Natural killer cell treated with Interleukin-12 subunit alpha and Interleukin-12 subunit beta and Interleukin-15 and Interleukin-18, amount 100 ng/mL, for 72 hours (primary cell): ENCODE measurements at places on chromosomes 7 and 10.

DNA sequence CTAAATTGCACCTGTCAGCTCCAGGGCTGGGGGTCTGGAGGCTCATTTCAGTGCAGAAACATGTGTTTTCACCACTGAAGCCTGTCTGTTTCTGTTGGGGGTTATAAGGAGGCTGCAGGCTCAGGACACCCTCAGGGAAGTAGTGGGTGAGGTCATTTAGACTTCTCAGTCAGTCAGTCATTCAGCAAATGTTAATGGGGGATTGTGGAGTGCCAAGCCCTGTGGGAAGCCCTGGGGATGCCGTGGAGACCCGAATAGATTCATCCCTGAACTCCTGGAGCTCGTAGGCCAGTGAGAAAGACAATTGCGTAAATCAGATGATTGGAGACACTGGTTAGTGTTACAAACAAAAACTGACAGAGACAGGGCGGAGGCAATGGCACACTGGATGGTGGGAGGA, 19.2 kb downstream of the LHPP start:
- DNase-seq = no peak

- no peak for DNase-seq
These were observed 36.5 kb downstream of the XPNPEP1 start for GRCh38 chr10:109886781-109887140.

DNA sequence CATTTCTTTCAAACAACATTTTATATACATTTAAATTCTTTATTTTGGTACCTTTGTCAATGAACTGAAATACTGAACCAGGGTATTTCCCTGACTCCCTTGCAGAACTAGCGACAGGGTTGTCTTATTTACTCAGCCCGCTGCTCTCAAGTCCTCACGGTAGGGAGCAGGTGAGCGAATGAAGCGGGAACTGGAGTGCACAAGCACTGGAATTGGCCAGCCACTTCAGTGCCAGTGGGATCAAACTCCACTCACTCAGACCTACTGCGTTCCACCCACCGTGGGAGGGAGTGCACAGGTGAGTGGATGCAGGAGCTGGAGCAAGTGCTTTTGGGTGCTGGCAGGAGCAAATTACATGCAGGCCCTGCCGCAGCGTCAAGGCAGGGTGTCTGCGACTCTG, 28.1 kb upstream of the NEUROD6 start:
- no peak for DNase-seq

DNA sequence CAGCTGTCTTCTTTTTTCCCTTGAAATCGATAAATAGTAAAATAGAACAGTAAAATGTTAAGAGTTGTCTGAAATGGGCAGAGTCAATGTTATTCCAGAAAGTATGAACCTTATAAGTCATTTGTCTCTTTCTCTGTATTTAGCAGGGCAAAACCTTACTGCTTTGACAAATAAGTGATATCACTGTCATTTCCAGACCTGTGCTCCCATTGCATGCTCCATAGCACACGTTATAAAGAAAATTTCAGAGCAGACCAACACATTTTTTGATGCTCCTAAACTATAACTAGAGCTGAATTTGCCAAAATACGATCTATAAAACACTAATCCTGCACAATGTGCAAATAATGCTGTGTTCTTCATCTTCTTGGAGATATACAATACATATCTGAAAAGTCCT, 1.1 kb downstream of the A1CF start:
- no peak for DNase-seq

DNA sequence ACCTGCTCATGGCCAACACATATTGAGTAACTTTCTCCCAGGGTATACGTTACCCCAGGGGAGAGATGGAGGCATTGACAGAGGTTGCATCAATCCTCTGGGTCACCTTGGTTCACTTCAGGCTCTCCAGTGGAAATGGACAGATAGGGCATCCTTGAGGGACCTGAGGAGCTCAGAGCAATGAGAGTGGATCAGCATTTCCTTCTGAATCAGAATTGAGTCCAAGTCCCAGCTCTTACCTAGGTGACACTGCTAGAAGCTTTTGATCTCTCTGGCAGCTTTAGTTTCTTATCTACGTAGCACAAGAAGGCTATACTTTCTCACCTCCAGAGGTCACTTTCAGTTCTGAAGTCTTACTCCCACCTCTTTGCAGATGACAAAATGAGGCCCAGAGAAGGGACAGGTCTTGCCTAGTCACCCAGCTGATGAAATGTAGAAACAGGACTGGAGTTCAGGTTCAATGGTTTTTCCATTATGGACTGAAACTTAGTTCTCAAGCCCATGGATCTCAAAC, 35.2 kb downstream of the PANK1 start:
- DNase-seq = no peak

DNA sequence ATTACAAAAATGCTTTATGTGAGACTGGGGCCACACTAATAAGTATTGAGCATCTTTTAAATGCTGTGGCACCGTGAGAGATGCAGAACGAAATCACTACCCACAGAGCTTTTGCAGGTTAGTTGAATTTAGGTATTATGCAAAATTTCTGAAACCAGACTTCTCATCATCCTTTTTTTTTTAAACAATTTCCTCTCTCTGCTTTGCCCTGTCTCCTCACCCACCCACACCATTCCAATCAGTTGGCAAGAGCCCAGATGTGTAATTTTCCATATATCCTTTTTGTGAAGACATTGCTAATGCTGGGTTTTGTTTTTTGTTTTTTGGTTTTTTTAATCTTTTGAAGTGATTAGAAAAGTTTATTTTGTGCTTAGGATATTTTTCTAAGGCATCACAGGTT, 1.1 kb downstream of the YAE1 start:
- DNase-seq = no peak
